ENCODE measurements at places on chromosomes 13 and 19.

DNA sequence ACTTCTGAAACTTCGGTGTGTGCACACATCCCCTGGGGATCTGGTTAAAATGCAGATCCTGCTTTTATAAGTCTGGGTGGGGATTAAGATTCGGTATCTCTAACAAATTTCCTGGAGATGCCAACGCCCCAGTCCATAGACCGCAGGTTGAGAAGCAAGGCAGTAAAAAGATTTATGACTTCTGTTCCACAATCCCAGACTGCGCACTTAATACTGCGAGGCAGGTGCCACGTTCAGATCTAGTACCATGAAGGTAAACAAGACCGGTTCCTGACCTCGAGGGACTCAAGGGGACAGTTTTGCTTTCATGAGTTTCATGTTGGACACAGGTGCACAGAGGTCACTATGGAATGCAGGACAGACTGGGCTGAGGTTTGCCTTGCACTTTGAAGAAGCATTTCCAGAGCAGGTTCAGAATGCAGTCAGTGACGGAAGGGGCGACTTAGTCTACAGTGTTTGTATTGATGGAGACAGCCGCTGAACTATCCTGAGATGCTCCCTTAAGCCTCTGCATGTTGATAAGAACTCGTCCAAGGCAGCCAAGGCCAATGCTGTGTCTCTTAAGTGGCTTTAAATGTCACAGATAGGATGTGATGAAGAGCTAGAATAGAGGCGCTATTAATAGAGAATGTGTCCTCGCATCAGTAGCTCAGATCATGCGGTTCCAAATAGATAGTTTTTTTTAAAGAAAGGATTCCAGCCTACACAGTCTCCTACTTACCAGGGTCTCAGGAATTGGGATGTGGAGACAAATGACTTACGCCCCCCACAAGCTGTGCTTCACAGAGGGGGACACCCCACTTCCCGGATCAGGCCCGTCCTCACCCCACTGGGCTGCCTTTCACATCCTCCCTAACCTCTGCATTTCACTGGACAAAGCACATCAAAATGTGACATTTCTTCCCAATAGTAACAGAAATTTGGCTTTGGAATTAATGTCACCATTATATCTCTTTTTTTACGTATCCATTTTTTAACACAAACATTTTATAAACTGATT is 97.1 kb upstream of the IRS2 start:
- no peak for DNase-seq

GRCh38 chr19:48968179-48968661 is 3.1 kb downstream of the FTL start:
- no peak for DNase-seq

GRCh38 chr19:40539070-40539469 is 37.6 kb upstream of the SHKBP1 start:
- DNase-seq, result no peak

GRCh38 chr13:104648291-104648690 is 1582.1 kb upstream of the SLC10A2 start:
- DNase-seq, result no peak

GRCh38 chr13:99296398-99296797 is 10.8 kb downstream of the GPR183 start:
- no peak for DNase-seq

DNA sequence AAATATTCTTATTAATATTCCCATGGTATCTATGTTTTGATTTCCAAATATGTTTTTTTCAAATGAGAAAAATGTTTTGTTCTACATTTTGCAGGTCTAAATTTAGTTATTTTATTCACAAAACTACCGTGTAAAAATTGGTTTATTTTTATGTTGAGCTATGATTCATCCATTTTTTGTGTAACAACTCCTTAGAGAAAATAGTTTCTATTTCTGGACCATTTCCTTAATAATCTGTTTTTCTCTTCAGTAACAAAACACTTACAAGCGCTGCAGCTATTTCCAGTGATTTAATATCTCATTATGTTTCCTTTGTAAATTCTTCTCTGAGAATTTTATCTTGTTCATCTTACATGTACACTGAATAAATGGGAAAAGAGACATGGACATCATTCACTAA is 550.7 kb upstream of the SLITRK5 start:
- DNase-seq, result no peak

All from OCI-LY7 (cell line).